ENCODE measurements at places on chromosomes 7 and 10.

DNA sequence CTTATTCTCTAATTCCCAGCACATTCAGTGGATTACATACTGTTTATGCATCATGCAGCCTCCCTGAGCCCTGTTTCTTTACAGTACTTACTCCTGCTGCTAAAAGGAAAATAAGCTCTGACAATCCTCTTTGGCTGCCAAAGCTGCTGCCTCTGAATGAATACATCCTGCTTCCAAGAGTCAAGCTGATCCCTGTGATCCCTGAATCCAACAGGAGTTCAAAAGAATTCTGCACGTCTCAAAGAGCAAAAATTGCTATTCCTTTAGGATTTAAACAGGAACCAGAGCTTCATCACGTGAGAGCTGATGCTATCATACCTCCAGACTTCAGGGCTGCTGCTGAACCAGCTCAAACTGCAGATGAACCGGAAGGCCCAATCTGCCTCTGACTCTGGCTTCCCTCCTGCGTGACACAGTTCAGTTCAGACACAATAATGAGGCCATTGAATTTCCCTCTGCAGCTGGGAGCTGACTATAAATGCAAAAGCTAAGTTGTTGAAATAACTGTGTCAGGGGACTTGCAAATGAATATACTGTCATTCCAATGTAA, 851.0 kb upstream of the PHF14 start:
- DNase-seq, result no peak

GRCh38 chr7:117186218-117187010, 136.4 kb downstream of the WNT2 start:
- no peak for DNase-seq

DNA sequence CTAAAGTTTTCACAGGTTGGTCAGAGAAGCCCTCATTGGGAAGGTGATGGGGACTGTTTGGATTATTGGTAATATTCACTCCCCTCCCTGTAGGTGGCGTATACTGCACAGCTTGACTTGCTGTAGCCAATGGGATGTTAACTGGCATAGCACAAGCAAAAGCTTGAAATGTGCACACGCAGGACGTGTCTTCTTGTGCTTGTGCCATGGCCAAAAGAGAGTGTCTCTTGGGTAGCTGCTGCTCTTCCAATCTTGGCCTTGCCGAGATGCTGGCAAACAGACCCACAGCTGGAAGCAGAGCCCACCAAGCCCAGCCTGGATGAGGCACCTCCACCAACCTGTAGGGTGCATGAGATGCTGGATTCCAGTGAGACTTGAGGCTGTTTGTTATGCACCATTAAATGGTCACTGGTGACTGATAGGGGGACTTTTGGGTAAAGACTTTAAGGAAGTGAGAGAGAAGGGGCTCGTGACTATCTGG, 266.0 kb downstream of the GRID1 start:
- DNase-seq, result peak; percentile 56

DNA sequence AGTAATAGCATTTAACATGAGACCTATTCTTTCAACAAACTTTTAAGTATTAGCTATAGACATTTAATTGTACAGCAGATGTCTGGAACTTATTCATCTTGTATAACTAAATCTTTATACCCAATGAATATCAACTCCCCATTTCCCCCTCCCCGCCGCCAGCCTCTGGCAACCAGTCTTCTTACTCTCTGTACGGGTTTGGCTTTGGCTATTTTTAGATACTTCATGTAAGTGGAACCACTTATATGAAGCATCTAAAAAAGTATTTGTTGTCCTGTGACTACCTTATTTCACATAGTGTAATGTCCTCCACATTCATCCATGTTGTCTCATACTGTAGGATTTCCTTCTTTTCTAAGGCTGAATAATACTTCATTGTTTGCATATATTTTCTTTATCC, 60.8 kb downstream of the RAB18 start:
- DNase-seq, result no peak

DNA sequence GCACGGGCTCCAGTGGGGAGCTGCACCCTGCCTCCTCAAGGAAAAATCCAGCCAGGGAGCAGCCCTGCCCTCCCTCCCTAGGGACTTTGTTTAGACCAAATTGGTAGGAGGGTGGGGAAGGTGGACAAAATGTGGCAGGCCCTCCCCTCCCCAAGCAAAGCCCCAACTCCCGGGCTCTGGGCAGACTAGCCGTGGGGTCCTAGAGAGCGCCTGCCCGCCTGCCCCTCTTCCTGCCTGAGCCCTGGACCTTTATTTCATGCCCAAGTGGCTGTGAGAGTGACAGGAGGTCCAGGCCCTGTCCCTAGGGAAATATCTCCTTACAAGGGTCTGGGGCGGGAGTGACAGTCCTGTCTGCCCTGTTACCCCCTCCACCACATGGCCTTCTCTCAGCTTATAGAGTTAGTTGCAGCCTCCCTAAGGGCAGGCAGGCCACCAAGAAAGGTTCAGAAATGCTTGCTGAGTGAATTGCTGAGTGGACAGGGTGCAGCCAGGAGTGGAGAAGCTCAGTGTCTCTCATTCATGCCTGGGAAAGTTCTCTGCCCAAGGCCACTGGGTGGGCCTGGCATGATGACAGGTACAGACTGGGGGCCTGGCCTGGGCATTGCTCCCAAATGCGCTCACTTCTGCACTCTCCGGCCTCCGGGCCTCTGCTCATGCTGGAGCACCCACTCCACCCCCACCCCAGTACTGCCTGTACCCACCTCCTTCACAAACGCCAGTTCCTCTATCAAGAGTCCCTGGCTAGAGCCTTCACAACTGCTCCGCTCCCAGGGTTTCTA, 25.2 kb downstream of the DNAJB12 start:
- no peak for DNase-seq

DNA sequence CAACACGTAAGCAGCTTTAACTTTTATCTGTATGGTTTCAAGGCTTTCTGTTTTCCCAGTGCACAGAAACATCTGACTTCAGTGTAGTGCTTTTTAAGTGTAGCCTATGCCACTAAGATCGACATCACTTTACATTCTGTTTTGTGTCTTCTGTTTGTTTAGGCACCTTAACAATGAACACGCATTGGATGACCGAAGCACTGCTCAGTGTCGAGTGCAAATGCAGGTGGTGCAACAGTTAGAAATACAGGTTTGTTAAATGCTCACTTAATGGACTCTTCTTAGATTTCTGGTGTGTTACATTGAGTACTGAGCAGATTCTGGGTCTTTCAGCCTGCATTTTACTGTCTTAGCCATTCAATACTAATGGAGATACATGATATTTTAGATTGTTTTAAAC, 237.4 kb downstream of the FOXP2 start:
- no peak for DNase-seq

- no peak for DNase-seq
Measured at GRCh38 chr7:79421751-79422150, 31.7 kb downstream of the MAGI2 start.

DNA sequence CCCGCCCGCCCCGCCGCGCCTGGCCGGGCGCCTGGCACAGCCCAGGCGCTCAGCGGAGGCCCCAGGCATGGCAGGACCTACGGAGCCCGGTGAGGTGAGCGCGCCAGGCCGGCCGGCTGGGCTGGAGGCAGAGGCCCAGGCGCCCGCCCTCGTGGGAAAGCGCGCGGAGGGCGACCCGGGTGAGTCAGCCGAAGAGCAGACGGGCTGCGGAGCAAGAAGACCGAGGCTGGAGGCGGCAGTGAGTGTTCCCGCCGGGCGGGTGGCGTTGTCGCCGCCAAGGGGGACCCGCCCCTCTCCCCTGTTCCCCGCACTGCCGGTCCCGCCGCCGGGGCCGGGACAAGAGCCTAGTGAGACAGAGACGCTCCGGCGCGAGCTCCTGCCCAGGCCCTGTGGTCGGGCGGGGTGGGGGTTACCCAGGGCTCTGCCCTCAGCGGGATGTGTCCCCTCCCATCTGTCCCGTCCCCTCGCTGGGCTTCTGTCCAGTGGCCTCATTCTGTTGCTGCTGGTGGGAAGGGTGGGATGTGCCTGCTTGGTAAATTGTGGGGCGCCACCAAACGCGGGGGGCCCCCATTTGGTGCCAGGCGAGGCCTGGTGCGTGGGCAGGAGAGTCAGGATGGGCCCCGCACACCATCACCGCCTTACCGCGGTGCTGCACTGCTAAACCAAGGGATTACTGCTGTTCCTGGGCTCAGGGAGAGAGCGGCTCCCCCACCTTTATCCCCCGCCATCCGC, 17.0 kb upstream of the NODAL start:
- no peak for DNase-seq

GRCh38 chr7:157832866-157833607, 496.2 kb downstream of the DNAJB6 start:
- DNase-seq, result no peak

DNA sequence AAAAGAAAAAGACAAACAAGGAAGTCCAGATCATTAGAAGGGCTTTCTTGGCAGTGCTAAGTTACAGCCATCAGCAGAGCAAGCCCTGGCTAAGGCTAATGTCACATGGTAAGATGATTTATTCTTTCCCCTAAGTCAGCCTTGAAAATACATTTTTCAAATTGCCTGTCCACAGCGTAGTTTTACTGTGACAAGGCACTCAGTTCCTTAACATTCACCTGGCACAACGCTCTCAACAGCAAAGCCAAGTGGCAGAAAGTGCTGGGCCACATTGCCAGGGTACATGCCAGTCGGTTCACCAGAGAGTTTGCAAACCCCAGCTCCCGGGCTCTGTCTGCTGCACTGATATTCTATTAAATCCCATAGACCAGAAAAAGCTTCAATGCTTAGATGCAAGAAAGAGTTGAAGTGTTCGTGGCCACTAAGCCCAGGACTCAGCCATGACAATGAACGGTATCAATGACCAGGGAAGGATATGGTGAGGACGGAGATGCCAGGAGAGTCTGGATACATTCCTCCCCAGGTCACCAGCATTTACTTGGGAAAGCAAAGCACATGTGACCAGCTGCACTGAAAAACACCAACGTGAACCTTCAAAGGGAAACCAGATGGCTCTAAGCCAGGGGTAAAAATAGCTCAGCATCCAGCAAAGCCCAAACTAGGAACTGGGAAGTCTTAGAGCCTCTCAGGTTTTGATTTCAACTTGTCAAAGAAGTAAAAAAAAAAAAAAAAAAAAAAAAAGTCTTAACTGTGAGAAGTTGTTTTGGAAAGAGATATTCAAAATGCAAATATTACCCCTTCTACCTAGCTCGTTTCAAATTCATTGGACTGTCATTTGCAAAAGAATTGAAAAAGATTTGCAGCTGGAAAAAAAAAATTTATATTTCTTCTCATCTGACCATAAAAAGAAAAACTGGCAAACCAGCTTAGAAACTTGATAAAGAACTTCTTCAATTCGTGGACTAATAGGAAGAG, 23.9 kb upstream of the MPP7 start:
- DNase-seq, result no peak

GRCh38 chr7:47314728-47315607, 266.9 kb downstream of the TNS3 start:
- DNase-seq, result no peak

- DNase-seq, result no peak
Measured at GRCh38 chr10:93313798-93314197, 168.3 kb downstream of the MYOF start.

- no peak for DNase-seq
Measured at GRCh38 chr10:45438466-45439090, 64.6 kb downstream of the ALOX5 start.

DNA sequence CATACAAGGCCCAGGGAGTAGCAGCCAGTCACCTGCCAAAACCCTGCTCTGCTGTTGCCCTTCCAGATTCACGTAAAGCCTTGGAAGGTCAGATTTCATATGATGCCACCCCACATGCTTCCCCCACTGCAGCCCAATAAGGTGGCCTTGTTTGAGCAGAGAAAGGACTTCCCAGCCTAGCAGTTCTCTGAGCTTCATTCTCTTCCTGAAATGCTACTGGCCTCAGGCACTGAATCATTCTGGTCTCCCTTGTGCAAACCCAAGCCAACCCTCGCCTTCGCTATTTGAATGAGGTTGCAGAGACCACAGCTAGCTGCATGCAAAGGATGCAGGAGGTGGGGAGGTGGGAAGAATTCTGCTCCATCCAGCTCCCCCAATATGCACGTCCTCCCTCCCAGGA, 60.3 kb upstream of the PLXNA4 start:
- no peak for DNase-seq

DNA sequence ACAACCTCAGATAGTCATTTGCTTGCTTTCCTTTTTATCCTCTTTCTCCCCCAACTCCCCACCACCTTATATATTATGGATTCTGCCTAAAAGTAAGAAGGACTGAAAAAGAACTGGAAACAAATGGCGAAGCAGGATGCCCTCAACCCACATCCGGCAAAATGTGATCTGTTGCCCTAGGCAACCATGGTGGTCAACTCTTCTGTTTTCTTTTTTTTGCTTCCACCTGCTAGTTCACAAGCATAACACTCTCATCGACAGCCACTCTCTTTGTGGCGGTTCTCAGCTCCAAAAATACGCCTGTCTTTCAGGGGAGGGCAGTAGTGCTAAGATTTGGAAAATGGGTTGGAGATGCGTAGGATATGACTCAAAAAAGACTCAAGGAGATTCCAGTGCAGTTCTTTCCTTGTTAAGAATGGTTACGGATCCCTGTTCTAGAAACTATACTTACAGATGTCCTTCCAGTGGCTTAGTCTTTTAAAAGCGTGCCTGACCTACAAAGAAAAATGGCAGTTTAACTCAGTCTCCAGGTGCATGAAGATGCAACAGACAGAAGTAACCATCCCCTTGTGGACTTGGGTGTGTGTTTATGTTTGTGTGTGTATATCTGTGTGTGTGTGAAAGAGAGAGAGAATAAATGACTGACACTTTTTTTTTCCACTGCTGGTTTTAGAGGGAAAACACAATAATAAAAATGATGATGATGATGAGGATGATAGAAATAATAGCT, 10.7 kb downstream of the APBB1IP start:
- DNase-seq, result no peak

DNA sequence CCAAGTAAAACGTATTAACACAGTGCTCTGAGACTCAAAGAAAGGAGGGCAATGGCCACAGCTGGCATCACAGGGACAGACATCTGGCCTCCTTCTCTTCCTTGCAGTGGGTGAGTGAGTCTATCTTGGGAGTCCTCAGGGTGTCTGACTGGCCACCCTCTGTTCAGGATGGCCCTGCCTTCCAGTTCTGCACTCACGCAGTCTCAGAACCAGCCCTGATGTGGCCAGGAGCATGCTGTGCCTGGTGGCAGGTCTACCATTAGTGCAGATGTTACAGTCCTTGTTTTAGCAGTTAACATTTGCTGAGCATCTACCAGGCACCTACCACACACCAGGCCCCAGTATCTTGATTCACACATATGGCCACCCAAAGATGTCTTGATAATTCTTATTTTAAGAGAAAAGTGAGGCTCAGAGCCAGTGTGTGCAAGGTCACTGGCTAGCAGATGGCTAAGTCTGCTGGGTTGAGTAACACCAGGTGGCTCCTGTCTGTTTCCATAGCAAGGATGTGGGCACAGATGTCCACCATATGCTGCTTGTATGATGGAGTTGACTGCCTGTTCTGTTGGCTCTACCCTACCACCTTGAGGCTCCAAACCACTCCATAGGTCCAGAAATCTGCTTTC, 23.2 kb upstream of the ARHGAP22 start:
- DNase-seq, result no peak

GRCh38 chr10:132804785-132805426, 19.0 kb upstream of the NKX6-2 start:
- DNase-seq, result no peak

- no peak for DNase-seq
Measured at GRCh38 chr7:19284596-19285300, 139.5 kb upstream of the FERD3L start.

- DNase-seq, result peak; percentile 49
Measured at GRCh38 chr10:44398747-44399658, 14.1 kb upstream of the CXCL12 start.

Data from vagina (tissue), 2 donors.